Stimulated activated CD4-positive, alpha-beta T cell treated with anti-CD3 and anti-CD28 coated beads, Interleukin-4, amount 100 ng/mL, for 24 hours (primary cell): ENCODE measurements at places on chromosomes 2 and 18.

DNA sequence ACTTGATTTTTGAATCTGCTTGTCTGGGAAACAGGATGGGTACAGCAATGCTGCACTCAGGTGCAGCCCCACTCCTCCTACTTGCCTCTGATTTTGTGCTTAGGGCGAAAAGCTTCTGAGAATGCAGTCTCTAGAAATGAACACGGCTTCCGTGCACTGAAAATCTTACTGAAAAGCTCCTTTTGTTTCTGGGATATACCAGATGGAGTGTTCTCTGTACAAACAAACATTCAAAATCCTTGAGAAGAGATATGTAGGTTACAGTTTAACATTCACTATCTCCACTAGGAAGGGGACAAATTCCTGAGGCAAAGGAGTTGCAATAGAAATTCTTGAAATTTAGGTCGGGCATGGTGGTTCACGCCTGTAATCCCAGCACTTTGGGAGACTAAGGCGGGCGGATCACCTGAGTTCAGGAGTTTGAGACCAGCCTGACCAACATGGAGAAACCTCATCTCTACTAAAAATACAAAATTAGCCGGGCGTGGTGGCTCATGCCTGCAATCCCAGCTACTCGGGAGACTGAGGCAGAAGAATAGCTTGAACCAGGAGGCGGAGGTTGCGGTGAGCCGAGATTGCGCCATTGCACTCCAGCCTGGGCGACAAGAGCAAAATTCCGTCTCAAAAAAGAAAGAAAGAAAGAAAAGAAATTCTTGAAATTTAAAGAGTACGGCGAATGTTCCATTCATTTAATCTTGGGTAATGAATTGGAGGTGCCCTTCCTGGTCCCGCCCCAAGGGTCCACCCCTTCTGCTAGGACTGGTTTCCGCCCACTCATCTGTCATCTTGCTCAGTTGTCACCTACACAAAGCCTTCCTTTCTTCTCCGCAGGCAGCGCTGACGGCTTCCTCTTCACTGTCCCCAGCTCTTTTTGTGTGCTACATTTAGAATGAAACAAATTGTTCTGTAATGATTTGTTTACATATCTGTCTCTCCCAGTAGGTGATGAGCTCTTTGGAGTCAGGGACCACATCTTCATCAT lies 92.4 kb downstream of the SOCS6 start:
- no peak for DNase-seq

- no peak for DNase-seq
These were observed 208.5 kb upstream of the ZSWIM2 start for GRCh38 chr2:187057466-187057865.

GRCh38 chr2:63642946-63643345 lies 54.2 kb downstream of the MDH1 start:
- no peak for DNase-seq

- no peak for DNase-seq
These were observed 26.0 kb downstream of the SPIRE1 start for GRCh38 chr18:12631831-12632477.

DNA sequence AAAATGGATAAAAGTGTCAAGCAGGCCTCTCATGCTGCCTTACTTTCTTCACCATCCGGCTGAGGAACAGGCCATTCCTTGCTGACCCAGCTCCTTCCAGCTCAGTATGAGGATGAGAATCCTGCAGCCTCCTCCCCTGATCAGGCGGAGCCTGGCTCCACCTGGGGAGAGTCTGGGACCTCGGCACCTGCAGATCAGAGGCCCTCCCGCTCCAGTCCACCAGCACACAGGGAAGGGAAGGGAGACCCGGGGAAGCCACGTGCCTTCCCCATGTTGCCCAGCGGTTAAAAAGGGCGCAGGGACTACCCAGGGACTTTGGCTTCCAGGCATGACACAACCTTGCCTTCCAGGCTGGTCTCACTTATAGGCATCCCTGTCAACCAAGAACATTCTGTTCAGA lies 172.0 kb downstream of the NDUFA10 start:
- no peak for DNase-seq

DNA sequence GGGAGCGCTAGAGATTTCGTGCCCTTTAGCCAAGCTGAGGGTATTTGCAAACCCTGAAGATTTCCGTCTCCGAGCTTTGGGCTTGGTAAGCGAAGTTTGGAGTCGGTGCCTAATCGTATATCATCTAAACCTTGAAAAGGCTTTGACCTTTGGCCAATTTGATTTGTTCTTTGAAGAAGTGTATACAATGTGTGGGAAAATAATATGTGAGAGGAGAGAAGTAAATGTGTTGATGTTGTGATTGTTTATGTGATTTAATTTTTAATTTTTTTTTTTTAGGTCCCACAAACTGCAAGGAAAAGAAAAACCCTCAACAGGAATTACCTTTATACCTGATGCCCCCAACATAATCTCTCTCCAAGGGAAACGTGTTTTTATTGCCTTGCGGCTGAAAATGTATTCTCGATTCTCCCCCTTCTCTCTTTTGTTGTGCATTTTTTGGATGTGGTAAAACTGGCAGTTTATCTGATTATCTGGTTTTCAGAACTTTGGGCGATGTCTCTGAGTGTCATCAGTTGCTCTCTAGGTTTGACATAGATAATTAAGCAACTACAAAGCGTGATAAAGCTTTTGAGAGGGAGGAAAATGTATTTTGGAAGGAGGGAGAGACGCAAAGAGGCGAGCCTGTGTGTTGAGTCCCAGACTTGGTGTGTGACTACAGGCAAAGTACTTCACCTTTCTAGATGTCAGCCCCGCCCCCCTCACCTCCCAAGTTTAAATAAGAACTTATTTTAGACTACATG lies 912 bp upstream of the FBXO11 start:
- peak; percentile 26 for DNase-seq

GRCh38 chr18:27312853-27313252 lies 127.7 kb upstream of the CHST9 start:
- DNase-seq = no peak

GRCh38 chr2:53994818-53995808 lies 24.3 kb upstream of the PSME4 start:
- no peak for DNase-seq

DNA sequence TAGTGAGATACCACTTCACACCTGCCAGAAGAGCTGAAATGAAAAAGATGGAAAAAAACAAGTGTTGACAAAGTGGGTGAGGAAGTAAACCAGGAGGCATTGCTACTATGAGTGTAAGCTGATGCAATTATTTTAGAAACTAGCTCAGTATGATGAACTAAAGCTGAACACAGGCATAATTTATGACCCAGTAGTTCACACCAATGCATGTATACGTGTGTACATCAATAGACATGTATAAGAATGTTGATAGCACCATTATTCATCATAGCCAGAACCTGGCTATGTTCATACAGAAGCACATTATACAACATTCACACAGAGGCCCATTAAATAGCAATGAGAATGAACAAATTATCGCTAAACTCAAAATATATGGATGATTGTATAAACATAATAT lies 83.1 kb upstream of the SPOPL start:
- DNase-seq = no peak

- no peak for DNase-seq
These were observed 131.5 kb downstream of the RAD51AP2 start for GRCh38 chr2:17386771-17387170.

DNA sequence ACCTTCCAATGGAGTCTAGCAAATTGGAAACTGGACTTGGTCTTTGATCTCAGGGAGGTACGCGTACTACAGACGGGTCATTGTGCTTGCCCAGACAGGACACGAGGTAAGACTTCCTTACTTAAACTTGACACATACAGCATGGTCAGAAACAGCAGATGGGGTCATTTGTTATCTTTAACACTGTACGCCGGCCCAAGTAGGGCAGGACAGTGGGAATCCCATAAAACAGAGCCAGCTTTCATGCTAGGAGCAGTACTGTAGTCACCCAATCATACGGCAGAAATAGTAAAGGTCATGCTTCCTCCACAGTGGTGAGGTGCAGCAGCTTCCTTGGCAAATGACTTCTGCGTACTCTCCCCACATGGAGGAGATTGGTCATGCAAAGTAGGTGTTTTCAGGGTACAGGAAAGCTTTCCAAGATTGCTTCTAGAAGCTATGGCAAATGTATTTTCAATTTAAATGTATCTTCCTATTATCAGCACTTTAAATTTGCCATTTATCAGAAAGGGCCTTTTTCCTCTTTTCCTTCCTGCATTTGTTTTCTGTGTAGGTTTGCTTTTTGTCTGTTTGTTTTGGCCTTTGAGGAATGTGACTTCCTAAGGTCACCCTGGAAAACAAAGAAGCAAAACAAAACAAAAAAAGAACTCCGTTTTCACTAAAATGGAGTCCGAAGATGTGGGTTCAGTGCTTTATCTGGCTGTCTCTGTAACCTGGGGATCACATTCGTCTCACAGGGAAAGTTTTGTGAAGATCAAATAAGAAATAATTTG lies 74.0 kb upstream of the DSG1 start:
- no peak for DNase-seq

DNA sequence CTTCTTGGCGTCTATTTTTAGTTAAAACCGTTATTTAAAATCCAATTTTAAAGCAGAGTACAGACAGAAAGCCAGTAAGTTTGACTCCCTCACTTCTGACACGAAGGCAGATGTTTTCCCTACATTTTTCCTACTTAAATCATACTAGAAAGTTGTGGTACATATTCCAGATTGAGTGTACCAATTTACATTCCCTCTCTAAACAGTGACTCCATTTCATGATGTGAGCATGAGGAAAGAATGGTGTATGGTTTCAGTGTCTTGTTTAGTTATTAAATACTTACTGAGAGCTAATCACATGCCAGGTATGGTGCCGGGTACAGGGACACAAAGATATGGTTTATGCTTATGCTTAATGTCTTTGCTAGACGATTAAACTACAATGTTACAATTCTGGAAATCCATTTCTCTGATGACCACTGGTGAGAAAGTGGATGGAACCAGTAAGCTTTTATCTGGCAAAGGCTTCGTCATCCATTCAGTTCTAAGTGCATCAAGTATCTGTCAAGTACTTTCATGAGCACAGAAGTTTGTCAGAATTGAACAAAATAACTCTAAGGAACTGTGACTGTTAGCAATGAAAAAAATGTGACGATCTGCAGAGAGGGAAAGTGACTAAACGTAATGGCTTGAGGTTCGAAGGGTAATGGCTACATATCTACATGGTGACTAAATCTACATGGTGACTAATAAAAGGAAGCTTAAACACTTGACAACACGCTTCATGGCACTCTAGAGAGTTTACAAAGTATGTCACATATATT lies 25.7 kb downstream of the MAP4K3 start:
- no peak for DNase-seq

DNA sequence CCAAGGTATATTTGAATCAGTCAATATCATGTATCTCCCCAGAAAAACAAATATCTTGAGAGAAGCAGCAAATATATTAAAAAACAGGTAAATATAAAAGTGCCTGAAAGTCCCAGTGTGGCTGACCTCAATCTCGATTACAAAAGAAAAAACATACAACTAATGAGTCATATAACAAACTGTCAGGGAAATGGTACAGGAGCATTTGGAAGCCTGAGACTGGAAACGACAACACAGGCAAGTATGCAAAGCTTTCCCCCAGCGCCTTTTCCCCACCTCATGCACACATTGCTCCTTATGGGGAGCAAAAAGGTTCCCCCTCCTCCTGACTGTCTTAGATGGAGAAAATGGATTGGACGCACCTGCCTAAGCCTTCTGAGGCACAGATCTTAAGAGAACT lies 230.7 kb downstream of the TMX3 start:
- DNase-seq = no peak
